ENCODE measurements at places on chromosomes 7 and 10.
A peak's percentile ranks its signal among the peaks of the same experiment; 100 is the strongest.

DNA sequence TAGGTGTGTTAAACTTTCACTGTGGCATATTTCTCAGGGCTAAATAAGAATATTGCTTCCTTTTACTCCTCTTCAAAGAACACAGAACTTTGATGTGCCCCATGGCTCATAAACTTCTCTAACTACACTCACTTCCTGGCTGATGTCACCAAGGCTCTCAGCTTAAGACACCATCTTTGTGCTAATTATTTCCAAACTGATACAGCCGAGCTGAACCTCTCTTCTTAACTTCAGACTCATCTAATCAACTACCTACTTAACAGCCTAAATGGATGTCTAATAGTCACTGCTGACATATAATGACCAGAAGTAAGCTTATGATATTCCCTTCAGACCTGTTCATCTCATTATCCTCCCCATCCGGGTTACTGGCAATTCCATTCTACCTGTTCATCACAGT lies 3.6 kb downstream of the C10orf67 start:
- no peak for DNase-seq

- DNase-seq: peak; percentile 78
Measured at GRCh38 chr10:71212318-71213126, at the start of gene UNC5B. Gene UNC5B (plus strand): TSS chr10:71212570. CDS start chr10:71212986, 416 bp downstream.

- DNase-seq: no peak
Measured at GRCh38 chr7:18235819-18236218, 208.2 kb upstream of the PRPS1L1 start.

- no peak for DNase-seq
Measured at GRCh38 chr7:49432254-49432653, 341.2 kb upstream of the VWC2 start.

- no peak for DNase-seq
Measured at GRCh38 chr10:70430493-70431445, 10.7 kb downstream of the NODAL start.

DNA sequence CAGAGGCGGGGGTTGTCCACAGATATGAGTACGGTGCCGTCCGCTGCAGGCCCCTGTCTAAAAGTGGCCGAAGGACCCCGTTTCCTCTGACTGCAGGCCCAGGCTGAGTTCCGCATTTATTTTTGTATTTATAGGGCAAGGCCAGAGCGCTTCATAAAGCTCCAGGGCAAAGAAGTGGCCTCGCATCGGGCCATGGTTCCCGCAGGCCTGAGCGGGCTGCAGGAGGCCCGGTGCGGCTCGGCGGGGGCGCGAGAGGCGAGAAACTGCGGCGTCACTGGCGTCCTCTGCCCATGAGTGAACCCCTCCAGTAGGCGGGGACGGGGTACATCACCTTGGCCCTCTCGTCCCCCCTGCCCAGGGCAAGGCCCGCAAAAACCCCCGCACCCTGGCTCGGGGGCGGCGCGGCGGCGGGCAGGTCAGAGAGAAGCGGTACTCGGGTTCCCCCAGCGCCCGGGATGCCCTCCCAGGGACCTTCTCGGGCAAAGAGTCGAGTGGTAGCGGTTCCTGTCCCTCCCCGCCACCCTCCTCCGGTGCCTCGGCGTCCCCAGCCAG lies 355.7 kb downstream of the DNAJB6 start:
- no peak for DNase-seq

GRCh38 chr10:34789966-34790506 lies 25.1 kb downstream of the PARD3 start:
- DNase-seq: no peak

DNA sequence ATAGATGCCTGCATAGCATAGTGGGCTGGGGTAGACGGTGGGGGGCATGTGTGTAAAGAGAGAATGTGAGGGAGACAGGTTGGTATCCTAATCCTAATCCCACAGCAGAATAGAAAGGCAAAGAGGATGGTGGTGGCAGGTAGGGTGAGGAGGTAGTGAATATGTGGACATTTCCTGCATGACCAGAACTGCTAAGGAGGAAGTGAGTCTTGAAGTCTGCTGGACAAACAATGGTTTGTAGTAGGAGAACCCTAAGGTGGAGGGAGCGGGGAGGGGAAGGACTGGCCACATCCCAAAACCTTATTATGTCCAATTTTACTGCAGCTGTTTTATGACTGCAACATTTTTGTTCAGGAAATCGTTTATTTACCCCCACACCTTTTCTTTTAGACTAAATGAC lies 279.7 kb downstream of the AUTS2 start:
- no peak for DNase-seq

DNA sequence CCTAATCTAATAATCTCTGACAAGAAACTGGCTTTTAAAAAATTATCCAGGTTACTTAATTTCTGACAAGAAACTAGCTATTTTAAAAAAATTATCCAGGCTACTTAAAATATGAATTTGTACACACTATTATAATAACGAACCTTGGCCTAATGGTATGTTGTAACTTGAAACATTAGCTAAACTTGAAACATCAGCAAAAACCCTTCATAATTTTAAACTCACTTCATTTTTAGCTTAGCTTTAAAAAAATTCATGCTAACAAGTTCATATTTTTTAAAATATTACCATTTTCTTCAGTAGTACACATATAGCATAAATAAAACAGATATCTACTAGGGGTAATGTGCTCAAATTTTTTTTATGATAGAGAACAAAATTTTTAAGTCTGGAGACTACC lies 35.6 kb downstream of the BRAF start:
- no peak for DNase-seq

DNA sequence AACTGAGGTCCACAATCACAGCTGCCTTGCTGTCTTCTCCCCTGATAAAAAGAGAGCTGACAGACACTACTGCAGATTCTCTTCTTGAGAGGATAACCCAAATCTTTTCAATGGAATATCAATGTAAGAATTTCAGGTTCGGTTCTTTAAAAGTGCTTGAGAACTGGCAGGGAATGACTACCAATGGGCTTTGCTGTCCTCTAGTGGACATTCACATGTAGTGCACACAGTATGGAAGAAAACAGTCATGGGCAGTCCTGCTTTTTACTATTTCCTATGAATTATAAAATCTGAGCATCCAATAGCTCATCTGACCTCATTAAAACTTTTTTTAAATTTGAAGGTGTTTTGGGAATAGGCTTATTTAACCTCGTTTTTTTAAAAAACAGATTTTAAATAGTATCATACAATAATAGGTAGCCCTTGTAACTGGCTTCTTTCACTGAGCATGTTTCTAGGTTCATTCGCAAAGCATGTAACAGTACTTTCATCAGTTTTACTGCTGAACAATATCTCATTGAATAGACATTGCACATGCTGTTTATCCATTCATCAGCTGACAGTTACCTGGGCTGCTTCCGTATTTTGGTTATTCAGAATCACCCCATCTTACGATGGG lies 18.3 kb downstream of the FZD9 start:
- DNase-seq: peak; percentile 31

DNA sequence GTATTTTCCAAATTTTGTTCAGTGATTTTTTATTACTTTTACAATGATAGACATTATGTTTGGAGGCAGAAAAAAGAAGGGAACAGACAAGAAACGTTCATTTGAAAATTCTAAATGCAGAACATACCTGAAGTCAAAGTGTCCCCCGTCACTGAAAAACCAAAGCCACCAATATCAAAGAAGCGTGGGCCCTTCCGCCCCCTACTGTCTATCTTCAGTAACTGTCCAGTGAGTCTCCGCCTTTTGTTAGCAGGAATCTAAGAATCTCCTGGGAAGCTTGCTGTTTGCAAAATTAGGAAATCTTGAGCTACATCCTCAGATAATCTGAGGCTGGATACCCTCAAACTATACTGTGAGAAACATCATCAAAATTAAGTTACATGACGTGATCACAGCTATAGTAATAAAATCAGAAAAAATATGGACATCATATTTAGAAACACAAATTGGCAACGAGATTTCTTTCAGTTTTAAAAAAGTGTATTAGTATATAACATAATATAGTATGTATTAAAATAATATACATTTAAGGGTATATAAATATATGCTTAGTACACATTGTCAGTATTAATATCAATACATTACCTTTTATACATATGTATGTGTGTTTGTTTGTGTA lies 169.3 kb upstream of the AKR1E2 start:
- peak; percentile 25 for DNase-seq

GRCh38 chr7:7148798-7149481 lies 33.4 kb upstream of the C1GALT1 start:
- peak; percentile 2 for DNase-seq

All from astrocyte (in vitro differentiated cells and primary cell).